ENCODE measurements at places on chromosomes 3 and 15.

DNA sequence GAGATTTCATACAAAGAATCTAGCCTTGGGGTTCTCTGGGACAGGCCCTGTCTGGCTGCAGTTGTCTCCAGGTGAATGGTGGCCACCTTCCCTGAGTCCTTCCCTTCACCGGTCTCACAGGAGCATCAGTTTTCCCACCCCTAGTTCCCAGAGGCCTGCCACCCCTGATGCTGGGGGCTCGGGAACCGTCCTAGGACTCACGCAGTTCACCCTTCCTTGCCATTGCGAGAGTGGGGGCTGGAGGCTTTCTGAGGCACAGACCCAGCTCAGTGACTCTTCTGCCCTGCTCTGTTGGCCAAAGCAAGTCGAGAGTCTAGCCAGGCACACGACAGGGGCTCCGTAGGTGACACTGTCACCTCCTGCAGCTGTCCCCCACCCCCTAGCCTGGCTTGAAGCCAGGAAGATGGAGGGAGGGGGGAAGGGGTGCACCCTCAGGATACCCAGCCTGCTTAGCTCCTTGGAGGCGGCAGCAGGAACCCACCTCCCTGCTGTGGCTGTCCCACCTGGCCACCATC is 130.3 kb downstream of the NUP210 start:
- no peak for DNase-seq

GRCh38 chr3:129453732-129454131 is 13.7 kb downstream of the IFT122 start:
- no peak for DNase-seq

DNA sequence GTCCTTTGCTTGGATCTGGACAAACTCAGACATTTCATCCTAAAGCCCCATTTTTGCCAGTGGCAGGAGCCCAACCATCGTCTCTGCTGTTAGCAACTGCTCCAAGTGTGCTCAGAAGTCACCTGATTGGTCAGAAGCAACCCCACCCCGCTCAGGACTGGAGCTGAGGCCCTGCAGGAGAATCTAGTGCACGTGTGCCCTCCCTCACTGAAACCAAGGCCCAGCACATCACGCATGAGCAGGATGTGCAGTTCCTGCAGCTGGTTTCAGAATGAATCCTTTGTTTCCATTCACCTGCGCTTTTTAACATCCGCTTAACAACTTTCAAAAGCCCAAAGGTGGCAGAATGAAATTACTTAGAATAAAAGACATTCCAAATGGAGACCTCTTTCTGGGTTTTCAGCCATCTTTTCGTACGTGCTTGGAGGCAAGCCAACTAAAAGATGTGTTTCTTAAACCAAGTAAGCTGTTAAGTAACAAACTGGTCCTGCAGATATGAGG is 81.2 kb downstream of the SRGAP3 start:
- DNase-seq = no peak

GRCh38 chr15:60091157-60091556 is 87.0 kb downstream of the FOXB1 start:
- DNase-seq = no peak

DNA sequence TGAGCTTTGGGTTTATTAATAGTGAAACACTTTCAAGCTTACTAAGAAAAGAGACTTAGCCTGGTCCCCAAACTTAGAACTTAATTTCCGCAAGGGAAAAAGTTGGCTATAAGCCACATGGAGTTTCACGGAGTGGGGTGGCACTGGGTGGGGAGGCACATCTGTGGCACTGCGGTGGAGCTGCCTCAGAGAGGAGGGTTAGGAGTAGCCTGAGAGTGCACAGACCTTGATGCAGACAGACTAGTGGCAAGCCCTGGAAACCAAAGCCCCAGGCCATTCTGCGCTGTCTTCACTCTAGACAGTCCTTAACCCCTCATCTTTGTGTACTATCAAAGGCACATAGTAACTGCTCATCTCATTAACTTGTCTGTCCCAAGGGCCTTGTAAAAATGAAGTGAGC is 22.0 kb downstream of the CXCR6 start:
- no peak for DNase-seq

- DNase-seq = no peak
These were observed 265.0 kb upstream of the AZI2 start for GRCh38 chr3:28613511-28614106.

GRCh38 chr15:45776772-45777171 is 141.9 kb downstream of the SQOR start:
- DNase-seq = no peak

GRCh38 chr3:24793896-24794295 is 299.2 kb upstream of the THRB start:
- no peak for DNase-seq

- no peak for DNase-seq
These were observed 4.3 kb downstream of the TBC1D2B start for GRCh38 chr15:78073046-78073787.

DNA sequence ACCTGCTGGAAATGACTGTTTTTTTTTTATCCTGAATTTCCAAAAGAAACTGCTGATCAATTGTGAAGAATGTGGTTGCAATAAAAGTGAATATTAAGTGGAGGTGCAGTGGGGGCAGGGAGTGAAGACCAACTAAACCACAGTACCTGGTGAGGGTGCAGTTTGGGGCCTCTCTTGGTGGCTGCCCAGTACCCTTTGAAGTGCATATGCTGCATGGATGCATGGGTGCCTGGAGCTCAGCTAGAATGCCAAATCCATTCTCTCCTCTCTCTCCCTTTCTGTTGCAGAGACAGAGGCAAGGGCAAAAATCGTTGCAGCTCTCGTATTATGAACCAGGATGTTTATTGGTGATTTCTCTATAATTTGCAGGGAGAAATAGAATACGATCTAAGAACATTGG is 420.5 kb upstream of the ONECUT1 start:
- no peak for DNase-seq

DNA sequence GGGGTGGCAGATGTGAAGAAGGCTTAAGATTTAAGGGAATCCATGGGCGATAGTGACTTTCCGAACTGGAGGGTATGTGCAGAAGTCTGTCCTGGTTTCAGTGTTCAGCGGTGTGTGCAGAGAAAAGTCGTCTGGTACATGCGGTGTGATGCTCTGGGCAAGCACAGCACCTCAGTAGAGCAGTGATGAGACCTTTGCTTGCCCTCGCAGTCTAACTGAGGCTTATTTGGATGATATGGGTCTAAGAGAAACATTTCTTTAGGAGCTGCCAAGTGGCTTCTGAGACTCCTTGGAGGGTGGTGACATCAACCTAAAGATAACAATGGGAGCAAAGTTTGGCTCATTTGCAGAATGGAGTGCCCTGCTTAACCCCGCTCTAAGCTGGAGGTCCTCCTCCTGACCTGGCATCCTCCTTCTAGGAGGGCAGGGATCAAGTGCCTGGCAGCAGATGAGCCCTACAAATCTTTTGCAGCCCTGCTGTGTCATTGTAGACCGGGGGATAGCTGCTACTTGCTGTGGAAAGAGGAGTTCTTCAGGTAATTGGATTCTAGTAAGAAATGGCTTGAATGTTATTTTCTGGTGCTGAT is 228.1 kb upstream of the AZI2 start:
- DNase-seq = no peak

- no peak for DNase-seq
These were observed 341.8 kb upstream of the TBL1XR1 start for GRCh38 chr3:177538750-177539730.
